ENCODE measurements at places on chromosomes 4 and X.

- no peak for DNase-seq
Observed at GRCh38 chrX:20372533-20372932, 105.8 kb upstream of the RPS6KA3 start.

DNA sequence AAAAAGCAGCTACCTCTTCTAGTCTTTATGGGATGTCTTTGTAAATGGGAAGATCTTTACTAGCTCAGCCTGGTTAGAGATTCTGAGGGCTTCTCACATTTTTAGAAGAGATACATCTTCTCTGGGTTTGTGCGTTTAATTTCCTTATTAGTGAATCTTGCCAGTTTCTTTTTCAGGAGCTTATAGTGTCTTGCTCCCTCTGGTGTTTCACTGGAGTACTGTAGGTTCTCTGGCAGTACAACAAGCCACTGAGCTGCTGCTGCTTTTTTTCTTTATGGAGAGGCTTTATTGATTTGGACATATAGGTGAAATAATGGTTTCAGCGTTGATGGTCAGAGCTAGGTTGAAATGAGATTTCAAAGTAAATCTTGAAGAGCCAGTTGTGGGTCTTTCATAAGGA lies 82.9 kb downstream of the LAS1L start:
- DNase-seq = no peak

- no peak for DNase-seq
Observed at GRCh38 chr4:113825272-113825671, 63.7 kb upstream of the CAMK2D start.

- DNase-seq = no peak
Observed at GRCh38 chr4:16669036-16669435, 229.4 kb downstream of the LDB2 start.

GRCh38 chrX:111568354-111568753 lies 56.9 kb downstream of the SERTM2 start:
- no peak for DNase-seq

GRCh38 chr4:178090640-178091411 lies 648.6 kb upstream of the AGA start:
- DNase-seq = no peak

DNA sequence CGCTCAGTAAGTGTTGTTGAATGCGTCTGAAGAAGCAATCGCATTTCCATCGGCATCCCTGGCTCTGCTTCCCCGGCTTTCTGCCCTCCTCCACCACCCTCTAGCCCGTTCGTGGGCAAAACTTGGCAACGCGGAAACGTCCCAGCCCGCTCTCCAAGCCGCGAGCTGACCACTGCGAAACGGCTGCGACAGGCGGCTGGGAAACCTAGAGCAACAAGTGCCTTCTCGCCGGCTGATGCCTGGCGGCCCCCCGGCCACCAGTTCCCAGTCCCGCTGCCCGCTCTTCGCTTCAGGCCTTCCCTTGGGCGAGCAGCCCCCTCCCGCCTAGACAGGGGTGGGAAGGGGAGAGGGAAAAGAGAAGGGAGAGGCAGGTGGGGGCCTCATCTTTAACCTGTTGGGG lies 837 bp downstream of the CITED1 start:
- DNase-seq = no peak

- no peak for DNase-seq
Observed at GRCh38 chr4:55308071-55308470, 38.0 kb upstream of the SRD5A3 start.

Data from heart left ventricle (tissue), 16 donors.